CD4-positive, alpha-beta T cell (primary cell): ENCODE measurements at places on chromosomes 1 and 21.

GRCh38 chr1:52532731-52533327, 20.1 kb downstream of the TUT4 start:
- DNase-seq: no peak

DNA sequence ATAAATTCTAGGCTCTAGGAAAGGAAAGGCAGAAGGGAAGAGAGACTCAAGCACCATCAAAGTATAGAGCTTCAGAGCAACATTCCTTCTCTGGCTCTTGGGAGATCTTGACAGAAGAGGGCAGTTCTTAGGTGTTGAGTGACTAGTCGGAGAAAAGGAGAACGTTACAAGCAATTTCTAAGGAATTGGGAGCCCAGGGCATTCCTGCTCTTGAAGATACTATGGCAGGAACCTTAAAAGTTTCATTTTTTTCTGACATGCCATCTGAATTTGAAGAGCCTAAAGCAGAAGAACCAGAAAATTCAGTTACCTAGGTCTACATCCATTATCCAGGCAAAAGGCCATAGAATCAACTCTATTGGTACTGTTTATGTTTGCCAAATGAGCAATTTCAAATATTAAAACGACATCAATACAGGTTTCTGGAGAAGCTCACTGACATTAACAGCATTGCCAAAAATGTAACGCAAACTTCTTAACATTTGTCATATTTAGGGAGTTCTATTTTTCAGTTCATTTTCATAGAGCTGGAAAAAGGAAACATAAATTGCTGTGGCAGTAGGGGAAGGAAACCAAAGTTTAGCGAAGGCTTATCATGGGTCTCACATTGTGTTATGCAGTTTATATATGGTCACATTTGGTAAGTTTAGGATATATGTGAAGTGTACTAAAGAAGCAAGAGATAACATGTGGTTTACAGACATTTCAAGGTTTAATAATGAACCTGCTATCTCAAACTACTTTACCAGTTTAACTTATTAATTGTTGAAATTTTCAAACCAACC, 210.1 kb upstream of the NRIP1 start:
- DNase-seq: no peak

- no peak for DNase-seq
Measured at GRCh38 chr1:227828786-227829185, 13.3 kb downstream of the PRSS38 start.

DNA sequence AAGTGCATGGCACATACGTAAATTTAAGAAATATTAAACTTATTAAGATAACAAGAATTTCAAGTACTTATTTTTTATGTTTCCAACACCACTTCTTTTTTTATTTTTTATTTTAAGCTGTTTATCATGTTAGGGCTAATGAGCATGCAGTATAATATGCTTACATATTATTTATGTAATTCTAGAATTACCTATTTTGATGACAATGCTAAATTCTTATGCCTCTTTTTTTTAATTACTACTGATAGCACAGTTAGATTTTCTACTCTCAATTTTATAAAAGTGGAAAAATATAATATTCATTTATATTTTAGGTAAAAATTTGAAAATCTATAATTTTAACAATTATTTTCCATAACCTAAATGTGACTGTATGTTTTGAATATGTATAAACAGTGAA, 713.0 kb downstream of the MRPL39 start:
- DNase-seq: no peak

- DNase-seq: no peak
Measured at GRCh38 chr1:55311057-55311641, 96.0 kb upstream of the USP24 start.

- DNase-seq: no peak
Measured at GRCh38 chr21:38825921-38826320, 20.2 kb downstream of the ETS2 start.

GRCh38 chr1:173422456-173422976, 54.6 kb upstream of the PRDX6 start:
- DNase-seq: no peak

DNA sequence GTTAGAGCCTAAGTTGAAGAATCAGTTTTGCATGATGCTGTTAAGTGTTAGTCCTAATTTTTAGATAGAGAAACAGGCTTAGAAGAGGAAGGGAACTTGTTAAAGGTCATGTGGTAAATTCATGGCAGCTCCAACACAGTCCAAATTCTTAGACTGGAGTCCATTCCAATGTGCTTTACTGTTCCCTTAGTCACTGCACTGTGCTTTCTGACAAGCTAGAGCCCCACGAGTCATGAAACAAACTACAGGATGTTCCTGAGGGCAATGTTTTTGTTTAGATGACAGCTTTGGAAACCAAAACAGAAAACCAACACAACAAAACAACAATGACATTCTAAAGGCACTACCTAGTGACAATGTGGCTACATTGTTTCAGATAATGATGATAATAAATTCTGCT, 23.1 kb upstream of the RGS4 start:
- no peak for DNase-seq
